RCC 7860 (cell line): ENCODE measurements at places on chromosomes 1 and 21.
A peak's percentile ranks its signal among the peaks of the same experiment; 100 is the strongest.

GRCh38 chr1:178324003-178324402 is 172.8 kb downstream of the CLEC20A start:
- no peak for DNase-seq

DNA sequence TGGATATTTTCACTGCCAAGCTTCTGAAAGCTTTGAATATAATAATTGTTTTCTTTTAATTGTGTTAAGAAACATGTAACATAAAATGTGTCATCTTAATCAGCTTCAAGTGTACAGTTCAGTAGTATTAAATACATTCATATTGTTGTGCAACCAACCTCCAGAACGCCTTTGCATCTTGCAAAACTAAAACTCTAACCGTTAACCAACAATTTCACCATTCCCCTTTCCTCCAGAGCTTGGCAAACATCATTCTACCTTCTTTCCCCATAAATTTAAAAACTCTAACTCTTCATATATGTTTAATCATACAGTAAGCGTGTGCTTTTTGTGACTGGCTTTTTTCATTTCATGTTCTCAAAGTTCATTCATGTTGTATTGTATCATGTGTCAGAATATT is 2.1 kb downstream of the MNDA start:
- DNase-seq = no peak

- DNase-seq = peak; percentile 7
Observed at GRCh38 chr1:28668956-28669723, 556 bp downstream of the GMEB1 start.

- no peak for DNase-seq
Observed at GRCh38 chr1:246114369-246114768, 392.7 kb downstream of the SMYD3 start.

DNA sequence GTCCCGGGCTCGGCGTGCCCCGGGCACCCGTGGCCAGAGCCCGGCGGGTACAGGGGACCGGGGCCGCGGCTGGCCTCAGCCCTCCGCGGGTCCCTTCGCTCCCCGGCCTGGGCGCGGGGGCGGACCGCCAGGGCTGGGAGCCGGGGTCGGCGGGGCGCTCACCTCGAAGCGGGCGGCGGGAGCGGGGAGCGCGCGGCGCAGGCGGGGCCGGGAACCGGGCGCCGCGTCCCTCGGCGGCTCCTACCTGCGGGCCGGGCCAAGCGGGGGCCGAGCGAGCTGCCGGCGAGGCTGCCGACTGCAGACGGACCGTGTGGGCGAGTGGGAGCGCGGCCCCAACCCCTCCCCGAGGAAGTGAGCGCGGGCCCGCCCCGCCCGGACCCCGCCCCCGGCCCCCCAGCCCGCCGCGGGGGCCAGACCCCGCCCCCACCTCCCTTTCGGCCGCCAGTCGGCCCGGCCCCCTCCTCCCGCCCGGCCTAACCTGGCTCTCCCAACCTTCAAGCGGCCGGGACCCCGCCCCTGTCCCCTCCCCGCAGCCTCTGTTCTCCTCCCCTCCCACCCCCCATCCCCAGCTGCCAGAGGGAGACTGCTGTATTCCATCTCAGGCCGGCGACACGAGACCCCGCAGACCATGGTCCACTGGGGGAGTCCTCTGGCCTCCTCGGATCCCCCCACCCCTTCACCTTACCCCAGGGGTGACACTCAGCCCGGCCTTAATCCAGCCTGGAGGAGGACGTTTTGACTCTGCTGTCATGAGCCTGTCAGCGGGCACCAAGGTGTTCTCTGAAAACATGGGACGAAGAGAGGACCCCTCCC is at the start of gene FHL3:
FHL3 (minus strand) TSS at position 320 of the 813 bp plus-strand sequence. CDS start 6,102 bp downstream, outside the sequence.
- DNase-seq = peak; percentile 15

DNA sequence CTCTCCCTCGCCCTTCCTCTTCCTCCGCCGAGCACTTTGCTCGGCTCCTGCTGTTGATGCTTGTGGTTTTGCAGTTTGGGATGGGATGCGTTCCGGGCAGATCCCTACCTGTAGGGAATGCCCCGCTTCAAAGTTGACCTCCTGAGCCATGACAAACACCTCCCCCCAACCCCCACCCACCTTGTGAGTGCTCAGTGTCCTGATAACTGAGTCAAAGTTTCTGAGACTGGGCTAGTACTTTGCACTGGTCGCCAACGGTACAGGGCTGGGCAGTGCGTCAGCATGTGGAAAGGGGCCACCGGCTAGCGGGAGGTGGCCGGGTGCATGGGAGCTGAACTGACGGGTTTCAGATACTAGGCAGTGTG is 771 bp downstream of the RABGAP1L start:
- DNase-seq = peak; percentile 35

DNA sequence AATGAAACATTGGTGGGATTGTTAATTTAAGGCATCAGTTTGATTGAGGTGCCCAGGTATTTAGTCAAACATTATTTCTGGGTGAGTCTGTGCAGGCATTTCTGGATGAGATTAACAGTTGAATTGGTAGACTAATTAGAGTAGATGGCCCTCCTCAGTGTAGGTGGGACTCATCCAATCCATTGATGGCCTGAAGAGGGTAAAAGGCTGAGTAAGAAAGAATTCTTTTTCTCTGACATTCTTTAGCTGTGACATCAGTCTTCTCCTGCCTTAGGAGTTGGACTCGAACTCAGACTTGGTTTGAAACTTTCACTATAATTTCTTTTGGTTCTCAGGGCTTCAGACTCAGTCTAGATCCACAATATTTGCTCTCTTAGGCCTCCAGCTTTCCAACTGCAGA is 59.6 kb upstream of the ADAMTS5 start:
- peak; percentile 45 for DNase-seq

DNA sequence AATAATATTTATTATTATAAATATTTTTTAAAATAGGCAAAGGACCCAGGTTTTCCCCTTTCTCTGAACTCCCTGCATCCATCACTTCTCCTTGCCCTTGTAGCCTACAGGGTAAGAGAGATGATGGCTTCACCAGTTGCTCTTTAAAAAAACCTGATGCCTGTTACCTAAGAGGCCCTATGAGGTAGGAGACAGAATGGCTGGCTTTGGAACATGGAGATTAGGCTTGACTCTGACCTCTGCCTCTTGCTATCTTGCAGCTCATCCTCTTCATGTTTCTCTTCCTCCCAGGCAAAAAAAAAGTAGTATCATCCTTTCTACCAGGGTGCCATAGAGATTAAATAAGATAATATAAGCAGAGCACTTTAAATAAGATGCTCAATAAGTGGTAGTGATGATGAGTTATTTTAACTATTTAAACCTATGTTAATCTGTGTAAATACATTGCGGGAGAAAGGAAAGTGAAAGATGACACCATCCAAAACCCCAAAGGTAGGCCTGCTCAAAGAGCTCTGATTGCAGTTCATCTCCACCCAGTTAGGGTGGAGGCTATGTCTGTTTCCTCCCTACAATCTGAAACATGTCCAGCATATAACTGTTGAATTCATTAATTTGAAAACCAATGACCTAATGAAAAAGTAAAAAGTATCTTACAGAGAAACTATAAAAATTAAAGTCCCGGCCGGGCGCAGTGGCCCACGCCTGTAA is 51.8 kb downstream of the RGS2 start:
- DNase-seq = no peak

DNA sequence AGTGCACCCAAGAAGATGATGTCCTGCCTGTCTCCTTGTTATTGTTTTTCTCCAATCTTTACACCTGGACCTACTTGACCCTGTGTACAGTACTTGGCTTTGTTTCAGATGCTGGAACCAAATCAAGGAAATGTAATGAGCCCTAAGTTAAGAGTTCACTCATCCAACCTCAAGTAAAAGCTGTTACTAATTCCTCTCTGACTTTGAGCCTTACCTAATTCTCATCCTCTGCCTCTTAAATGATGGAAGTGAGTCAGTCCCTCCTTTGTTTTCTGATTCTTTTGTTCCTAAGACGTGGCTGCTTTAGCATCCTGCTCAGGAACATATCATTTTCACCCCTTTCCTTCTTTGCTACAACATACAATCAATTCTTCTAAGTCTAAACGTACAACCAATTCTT is 15.3 kb upstream of the PLA2G4A start:
- no peak for DNase-seq

DNA sequence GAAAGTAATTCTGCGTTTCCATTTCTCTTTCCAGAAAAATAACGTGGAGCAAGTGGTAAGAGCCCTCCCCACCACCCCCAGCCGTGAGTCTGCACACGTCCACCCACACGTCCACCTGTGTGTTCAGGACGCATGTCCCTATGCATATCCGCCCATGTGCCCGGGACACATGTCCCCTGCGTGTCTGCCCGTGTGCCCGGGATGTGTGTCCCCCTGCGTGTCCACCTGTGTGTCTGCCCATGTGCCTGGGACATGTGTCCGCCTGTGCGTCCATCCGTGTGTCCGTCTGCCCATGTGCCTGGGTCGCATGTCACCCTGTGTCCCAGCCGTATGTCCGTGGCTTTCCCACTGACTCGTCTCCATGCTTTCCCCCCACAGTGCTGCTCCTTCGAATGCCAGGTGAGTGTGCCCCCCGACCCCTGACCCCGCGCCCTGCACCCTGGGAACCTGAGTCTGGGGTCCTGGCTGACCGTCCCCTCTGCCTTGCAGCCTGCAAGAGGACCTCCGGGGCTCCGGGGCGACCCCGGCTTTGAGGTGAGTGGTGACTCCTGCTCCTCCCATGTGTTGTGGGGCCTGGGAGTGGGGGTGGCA is 5.6 kb downstream of the COL6A1 start:
- no peak for DNase-seq

DNA sequence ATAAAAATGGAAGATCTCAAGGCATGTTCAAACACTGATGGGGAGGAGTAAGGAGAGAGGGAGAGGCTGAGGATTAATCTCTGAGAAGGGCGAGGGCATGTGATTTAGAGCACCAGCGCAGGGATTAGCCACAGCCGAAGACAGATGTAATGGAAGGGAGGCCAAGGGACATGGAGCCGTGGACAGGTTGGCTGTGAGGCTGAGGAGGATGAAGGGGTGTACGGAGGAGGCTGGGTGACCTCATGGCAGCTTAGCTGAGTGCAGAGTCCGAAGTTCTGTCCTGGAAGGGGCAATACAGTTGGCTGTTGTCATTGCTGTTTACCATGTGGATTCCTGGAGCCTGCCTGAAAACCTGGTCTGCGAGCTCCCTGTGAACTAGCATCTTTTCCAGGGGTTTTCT is 342.8 kb downstream of the RPS6KC1 start:
- DNase-seq = no peak

DNA sequence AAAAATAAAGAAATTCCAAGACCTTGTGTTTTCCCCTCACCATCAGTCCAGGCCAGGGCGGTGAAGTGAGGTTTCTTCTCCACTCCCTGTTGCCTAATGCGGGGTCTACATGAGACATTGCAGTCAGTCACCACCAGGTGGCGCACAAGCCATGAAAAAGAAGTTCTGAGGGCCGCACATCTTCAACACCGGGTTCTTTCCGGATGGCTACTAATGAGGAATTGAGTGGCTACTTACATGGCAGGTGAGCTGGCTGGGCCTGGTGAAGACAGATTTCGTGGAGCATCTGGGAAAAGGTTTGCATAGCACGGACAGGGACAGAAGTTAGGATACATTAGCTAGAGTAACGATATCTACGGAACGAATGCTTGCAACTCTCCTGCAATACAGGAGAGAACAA is 15.8 kb upstream of the S100A11 start:
- peak; percentile 63 for DNase-seq

DNA sequence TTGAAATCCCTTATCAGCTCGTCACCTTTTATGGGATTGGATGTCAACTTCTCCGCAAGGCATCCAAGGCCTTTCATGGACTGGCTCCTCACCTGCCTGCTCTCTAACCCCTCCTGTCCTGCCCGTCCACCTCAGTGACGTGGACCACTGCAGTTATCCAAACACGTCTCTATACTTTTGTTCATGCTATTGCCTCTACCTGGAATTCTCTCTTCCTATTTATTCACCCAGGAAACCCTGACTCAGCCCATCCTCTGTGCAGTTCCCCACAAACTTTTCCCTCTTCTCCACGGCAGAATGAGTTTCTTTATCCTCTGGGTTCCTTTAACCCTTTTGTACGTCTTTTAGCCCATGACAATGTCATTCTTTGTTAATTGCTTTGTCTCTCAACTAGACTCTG is 5.1 kb upstream of the UTP25 start:
- DNase-seq = no peak

- DNase-seq = no peak
Observed at GRCh38 chr1:203682473-203683383, 56.1 kb downstream of the ATP2B4 start.

GRCh38 chr1:156136970-156137483 is 16.4 kb upstream of the SEMA4A start:
- no peak for DNase-seq

DNA sequence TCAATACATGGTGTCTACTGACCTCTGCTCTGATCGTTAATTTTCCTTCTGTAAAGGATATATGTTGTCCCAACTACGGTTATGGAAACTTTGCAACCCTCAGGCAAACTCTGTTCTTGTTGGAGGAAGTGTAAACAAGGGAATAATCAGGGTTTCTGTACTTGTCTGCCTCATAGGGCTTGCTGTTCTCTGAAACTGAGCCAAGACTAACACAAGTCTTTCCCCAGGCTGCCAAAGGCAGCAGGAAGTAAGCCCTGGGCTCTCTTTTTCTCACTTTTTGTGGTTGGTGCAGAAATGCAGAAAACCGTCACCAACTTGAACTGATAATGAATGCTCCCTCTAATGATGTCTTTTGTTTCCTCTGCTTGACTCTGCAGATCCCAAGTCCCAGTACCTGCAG is 7.6 kb downstream of the CYP4X1 start:
- no peak for DNase-seq

DNA sequence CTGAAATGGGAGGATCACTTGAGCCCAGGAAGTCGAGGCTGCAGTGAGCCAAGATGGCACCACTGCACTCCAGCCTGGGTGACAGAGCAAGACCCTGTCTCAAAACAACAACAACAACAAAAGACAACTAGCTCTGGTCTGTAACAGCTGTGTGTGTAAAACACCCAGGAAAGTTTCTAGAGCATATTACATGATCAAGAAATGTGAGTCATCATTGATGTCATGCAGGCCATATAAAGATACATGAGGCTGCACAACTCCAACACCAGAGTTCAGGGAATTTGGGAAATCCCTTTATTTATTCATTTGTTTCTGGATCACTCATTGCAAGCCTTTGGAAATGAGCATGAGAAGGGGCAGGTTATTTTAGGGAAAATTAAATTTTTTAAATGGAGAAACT is 50.3 kb upstream of the CTPS1 start:
- DNase-seq = no peak

DNA sequence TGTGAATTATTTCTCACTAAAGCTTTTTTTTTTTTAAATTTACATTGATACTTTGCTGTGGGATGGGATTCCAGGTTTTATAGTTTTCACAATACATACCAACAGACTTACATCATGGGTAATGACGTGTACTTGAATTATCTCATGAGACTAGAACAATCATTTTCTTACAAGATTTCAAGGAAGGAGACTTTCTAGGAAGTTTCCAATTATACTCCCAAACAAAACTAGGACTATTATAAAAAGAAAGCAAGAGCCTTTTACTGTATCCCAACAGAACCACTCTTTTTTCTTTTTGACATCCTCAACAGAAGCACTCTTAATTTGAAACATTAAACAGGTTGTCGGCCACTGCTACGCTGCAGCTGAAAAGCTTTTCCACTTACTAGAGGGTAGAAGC is 48.7 kb downstream of the TESK2 start:
- no peak for DNase-seq

- DNase-seq = no peak
Observed at GRCh38 chr1:31105646-31106045, 40.1 kb upstream of the PUM1 start.
